Endothelial cell of umbilical vein (primary cell): ENCODE measurements at places on chromosomes 16 and 17. TPM values are rescaled to one million over a fixed set of nuclear protein-coding genes. Genes with fewer than 3 reads are reported as not detected.

DNA sequence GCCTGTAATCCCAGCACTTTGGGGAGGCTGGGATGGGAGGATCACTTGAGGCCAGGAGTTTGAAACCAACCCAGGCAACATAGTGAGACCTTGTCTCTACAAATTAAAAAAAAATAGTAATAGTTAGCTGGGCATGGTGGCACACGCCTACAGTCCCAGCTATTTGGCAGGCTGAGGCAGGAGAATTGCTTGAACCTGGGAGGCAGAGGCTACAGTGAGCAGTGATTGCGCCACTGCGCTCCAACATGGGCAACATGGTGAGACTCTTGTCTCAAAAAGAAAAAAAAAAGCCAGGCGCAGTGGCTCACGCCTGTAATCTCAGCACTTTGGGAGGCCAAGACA, 56.9 kb upstream of the MRTFB start:
- H3K36me3 ChIP-seq, result no peaks in the 10 kb centered on the region
- H3K4me3 ChIP-seq, result no peak overlapping the region
- no peak overlapping the region for H3K27ac ChIP-seq
- no peaks in the 10 kb centered on the region for H3K27me3 ChIP-seq
- peaks cover 19% of the 10 kb centered on the region for H3K4me1 ChIP-seq

- H3K36me3 ChIP-seq, result no peaks in the 10 kb centered on the region
- H3K27me3 ChIP-seq, result no peaks in the 10 kb centered on the region
- no peak overlapping the region for H3K4me3 ChIP-seq
- H3K27ac ChIP-seq, result no peak overlapping the region
Observed at GRCh38 chr17:71828182-71828596, 292.6 kb upstream of the SOX9 start.

DNA sequence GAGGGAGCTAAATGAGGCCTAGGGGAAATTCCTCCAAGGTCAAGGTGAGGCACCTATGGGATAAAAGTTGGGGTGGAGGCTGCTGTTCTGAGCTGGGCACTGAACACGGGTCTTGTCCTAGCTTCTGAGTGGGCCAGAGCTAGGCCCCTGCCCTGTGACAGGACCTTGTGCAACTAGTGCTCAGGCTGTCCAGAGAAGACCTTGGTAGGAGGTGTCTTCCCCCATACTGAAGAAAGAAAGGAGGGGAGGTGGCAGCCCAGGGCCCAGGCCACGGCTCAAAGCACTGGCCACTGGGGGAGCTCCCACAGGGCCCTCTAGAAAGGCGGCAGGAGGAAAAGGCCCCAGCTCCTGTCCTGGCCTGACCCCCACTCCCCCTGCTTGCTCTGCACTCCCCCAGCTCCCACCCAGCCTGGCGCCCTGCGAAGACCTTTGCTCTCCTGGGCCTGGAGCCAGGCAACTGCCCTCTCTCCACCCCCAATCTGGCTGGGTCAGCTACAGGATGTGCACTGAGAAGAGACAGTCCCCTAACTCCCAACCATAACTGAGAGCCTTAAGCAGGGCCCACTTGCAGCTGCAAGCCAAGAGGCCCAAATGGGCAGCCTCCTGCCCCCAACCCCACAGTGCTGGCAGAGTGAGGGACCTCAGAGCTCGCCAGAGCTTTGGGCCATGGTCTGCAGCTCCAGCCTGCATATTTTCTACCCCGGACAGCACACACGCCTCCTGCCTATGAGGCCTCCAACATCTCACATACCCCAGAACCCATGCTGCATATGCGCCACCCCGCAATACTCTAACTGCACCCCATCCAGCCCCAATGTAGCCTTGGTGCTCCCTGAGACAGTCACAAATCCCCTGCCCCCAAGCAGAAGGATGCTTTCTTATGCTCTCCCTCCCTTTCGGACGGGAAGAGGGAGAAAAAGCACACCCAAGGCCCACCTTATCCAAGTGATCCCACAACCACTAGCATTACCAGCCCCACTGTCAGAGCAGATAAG, 15.3 kb downstream of the HSD11B2 start:
- no peaks in the 10 kb centered on the region for H3K27me3 ChIP-seq
- DNase-seq, result no peak
- H3K4me3 ChIP-seq, result no peak overlapping the region
- no peaks in the 10 kb centered on the region for H3K4me1 ChIP-seq

- H3K36me3 ChIP-seq, result no peaks in the 10 kb centered on the region
- no peaks in the 10 kb centered on the region for H3K4me1 ChIP-seq
- H3K27me3 ChIP-seq, result no peaks in the 10 kb centered on the region
- H3K27ac ChIP-seq, result no peak overlapping the region
- no peak overlapping the region for H3K4me3 ChIP-seq
Observed at GRCh38 chr16:17269439-17269838, 201.3 kb downstream of the XYLT1 start.

Gene CAPNS2
- total RNA-seq, result 3.2 and 3.5 TPM in 2 replicates

Gene IL32
- 55.7 and 127 TPM in 2 replicates for total RNA-seq

Gene PRDM7
- total RNA-seq, result not detected in 2 replicates
